ENCODE measurements at places on chromosomes 1 and 21.

DNA sequence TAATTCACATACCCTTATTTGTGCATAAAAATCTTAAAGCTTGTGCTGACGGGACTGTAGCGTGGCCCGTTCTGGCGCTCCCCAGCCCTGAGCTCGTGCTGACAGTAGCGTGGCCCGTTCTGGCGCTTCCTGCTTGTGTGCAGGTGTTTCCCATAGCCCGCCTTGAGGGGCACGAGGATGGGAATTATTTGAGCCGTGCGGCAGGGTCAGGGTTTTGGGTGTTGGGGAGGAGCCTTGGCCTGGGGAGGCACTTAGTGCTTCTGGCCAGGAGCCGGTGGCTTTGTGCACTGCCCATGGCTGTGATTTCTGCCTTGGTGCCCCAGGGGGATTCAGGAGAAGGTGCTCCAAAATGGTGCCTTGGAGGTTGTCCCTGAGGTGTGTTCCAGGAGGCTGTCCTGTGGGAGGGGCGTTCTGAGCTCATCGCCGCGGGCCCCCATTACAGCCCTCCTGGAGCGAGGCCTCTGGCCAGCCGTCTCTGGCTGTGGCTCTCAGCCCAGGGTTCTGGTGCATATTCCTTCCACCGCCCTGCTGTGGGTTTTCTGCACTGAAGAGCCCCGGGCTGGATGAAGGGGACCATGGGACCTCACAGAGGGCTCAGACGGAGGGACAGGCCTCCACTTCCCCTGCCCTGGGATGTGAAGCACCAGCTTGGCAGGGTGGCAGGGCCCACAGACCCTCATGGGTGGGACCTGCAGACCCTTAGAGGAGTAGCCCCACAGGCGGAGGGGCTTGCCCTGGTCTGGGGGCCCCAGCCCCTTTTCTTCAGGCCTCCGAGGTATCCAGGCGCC lies 6.6 kb downstream of the SLX9 start:
- DNase-seq: no peak

DNA sequence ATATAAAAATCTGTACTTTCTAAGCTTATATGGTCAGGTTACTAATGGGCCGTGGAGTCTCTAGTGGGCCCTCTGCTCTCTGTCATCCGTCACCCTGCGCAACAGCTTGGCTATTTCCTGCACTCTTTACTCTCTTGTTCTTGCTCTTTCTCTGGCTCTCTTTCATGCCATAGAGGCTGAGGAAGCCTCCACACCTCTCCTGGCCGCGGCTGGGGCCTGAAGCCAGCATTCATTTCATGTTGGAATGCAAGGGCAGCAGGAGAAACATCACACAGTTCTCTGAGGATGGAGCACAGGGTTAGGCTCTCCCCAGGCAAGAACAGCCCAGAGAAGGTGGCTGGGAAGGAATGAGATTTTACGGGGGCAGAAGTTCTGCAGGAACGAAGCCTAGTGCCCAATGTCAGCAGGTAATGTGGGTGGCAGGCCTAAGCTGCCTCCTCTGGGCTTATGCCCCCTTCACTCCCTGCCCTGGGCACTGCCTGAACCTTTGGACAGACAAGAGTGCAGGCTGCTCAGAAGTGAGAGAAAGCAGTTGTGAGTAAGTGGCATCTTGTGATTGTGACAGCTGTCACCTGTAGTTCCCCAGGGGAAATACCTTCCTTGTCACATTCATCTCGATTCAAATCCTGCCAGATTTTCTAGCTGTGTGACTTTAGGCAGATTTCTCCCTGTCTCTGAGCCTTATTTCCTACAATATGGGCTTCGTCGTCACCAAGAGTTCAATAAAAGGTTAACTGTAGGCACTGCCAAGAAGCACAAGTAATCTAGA lies 3.6 kb upstream of the FHAD1 start:
- DNase-seq: no peak

GRCh38 chr1:63537940-63538339 lies 14.6 kb downstream of the EFCAB7 start:
- no peak for DNase-seq

- no peak for DNase-seq
Observed at GRCh38 chr1:25080294-25081209, 150.5 kb upstream of the RUNX3 start.

DNA sequence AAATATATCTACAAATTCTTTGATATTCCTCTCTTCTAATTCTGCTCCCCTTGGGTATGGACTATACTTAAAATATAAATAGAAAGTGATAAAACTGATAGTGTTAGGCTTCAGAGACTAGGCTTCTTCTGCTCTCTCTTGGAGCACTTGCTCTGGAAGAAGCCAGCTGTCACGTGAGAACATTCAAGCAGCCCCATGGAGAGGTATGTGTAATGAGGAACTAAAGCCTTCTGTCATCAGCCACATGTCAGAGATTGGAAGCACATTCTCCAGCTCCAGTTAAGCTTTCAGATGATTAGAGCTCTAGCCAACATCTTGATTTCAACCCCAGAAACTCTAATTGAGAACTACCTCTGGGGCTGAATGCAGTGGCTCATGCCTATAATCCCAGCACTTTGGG lies 34.3 kb downstream of the XKR8 start:
- DNase-seq: no peak

DNA sequence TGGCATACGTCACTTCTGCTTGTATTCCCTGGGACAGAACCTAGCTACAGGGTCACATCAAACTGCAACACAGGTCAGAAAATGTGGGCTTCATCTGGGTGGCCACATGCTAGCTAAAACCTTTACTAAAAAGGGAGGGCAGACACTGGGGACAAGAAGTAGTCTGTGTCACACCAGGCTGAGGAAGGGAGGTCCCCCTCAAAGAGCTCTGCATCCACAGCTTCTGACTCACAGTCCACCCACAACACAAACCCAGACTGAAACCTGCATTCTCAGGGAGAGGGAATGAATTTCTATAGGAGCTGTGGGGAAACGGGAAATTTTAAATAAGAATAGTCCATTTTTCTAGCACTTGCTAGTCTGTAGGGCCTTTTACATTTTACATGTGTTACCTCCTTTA lies 16.2 kb downstream of the OLIG2 start:
- no peak for DNase-seq

DNA sequence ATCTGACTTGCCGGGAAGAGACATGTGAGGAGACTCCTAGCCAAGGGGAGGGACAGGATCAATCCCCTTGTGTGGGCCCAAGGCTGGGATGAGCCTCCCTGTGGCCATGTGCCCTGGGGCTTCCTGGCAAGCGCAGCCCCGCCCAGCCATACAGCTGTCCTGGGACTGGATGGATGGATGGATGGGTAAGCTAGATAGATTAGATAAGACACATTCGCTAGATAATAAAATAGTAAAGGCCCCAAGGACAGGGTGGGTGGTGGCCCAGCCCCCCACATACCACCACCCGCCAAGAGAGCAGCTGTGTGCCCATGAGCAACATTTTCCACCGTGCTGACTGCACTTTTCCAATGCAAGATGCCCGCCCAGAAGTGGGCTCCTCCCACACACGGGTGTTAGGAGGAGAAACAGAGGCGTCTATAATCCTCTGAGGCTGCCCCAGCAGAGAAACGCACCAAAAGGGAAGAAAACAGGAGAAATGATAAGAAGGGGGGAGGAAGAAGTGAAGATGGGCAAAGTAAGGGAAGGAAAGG lies 25.1 kb downstream of the ZBTB17 start:
- DNase-seq: peak; percentile 74

- DNase-seq: no peak
Observed at GRCh38 chr1:12496154-12496961, 121.7 kb downstream of the DHRS3 start.

DNA sequence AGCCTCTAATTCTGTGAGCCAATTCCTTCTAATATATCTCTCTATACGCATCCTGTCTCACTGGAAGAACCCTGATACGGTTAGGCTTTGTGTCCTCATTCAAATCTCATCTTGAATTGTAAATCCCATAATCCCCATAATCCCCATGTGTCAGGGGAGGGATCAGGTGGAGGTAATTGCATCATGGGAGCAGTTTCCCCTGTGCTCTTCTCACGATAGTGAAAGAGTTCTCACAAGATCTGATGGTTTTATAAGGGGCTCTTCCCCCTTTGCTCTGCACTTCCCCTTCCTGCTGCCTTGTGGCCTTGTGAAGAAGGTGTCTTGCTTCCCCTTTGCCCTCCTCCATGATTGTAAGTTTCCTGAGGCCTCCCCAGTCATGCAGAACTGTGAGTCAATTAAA lies 116.1 kb downstream of the MRPS6 start:
- DNase-seq: no peak

GRCh38 chr21:30580132-30580531 lies 10.1 kb downstream of the KRTAP22-2 start:
- no peak for DNase-seq

GRCh38 chr21:26637201-26637745 lies 64.2 kb upstream of the CYYR1 start:
- DNase-seq: no peak

DNA sequence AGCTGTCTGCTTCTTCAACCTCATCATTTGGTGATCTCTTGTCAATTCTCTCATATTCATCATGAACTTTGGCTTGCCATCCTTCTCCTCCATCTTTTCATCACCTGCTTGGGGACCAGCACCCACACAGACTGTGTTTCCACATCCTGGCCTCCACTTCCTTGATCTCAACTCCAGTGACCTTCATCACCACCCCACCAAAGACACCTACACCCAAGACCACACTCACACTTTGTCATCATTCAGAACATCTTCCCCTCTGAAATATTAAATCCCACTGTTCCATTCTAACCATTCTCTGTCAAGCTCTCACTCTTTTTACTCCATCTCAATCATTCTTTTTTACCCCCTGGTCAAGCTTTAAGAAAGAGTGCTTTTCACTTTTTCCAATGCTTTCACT lies 115.5 kb upstream of the VAV3 start:
- peak; percentile 14 for DNase-seq

GRCh38 chr1:64093941-64094340 lies 109.5 kb upstream of the UBE2U start:
- DNase-seq: no peak
